Left lung (tissue), 14 donors: ENCODE measurements at places on chromosomes 5 and 9.

DNA sequence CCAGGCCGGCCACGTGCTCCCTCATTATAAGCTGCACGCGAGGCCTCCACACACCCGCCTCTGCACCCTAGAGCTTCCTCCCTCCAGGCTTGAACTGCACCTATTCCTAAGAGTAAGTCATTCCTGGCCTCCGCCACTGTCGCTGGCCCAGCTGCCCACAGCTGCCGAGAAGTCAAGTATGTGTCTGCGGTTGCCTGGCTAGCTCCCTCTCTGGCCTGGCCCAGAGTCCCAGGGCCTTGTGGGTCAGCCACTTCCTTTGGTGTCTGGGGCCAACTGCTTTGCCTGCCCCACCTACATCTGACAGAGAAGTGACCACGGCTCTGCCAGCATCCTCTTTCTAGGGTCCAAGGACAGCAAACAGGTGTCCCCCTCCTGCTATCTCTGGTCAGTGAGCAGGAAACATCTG, 18.3 kb downstream of the ABO start:
- DNase-seq, result no peak

DNA sequence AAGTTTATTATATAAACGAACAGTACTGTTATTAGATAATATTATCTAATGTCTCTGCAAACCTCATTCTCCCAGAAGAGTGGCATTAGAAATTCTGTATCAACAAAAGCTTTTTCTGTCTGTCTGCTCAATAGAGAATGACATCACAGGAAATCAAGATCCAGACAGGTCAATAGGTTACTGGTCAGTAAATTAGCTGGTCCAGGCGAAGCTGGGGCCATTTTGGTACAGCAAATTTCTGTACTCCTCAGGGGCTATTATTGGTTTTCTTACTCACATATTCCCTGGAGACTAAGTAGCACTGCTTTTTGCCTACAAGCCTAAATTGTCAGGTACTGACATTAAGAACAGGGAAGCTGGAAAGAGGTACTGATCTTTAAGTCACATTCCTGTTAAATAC, 80.5 kb downstream of the PLPP1 start:
- no peak for DNase-seq

DNA sequence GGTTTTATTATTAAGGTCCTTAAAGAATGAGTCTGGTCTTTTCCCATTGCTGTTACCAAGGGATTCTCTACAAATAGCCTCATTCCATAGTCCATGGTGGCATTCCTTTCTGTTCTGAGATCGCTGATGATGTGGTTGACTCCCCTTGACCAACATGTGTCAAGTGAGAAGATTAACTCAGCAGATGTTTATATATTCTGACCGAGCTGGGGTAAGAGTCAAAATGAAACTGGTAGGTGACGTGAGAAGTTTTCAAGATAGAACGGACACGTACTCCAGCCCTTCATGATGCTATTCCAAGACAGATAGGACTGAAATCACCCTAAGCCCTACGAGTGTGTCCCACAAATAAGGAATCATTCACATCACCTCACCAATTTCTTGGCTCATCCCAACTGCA, 155.5 kb upstream of the WWC1 start:
- no peak for DNase-seq

DNA sequence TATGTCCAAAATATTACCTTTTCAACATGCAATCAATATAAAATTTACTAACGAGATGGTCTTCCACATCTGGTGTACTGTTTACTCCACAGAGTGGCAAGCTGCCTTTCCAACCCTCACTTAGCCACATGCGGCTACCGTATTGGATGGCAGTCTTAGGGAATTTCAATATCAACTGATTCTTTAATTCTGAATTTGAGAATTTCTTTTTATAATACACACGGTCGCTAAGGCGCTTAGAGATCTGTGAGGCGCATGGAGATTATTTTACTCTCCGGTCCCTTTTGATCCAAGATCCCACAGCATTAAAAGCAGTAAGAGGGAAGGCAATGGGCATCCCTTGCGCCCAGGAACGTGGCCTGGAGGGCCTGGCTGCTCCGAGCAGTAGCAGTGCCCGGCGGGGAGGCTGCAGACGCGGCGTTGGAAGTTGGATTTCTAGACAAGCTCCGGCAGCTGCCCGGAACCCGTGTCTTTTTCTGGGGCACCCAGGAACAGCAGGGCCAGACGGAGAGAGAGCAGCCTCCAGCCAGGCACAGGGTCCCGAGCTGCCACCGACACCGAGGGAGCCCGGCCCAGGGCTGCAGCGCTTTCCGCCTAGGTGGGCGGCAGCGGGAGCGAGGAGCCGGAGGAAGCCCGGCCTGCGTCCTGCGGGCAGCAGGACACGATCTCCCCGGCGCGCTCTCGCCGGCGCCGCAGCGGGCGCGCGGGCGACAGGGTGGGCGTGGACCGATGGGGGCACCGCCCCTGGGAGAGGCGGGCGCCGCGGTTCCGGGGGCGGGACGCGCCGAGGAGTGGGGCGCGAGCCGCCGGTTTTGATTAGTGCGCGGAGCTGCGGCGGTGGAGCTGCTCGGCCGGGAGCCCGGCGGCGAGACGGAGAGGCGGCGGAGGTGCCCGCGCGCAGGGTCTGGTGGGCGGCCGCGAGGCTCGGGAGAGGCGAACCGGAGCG, at the start of gene UGCG:
UGCG (plus strand) TSS at position 819 of the 946 bp plus-strand sequence. CDS start 402 bp downstream, outside the sequence.
- DNase-seq, result peak; percentile 96

GRCh38 chr5:119385136-119385535, 29.3 kb downstream of the TNFAIP8 start:
- no peak for DNase-seq

- no peak for DNase-seq
These were observed 215.5 kb upstream of the RORB start for GRCh38 chr9:74281674-74282073.

- DNase-seq, result no peak
These were observed 16.6 kb downstream of the TENT2 start for GRCh38 chr5:79628811-79629210.

GRCh38 chr5:149028984-149029383, 33.9 kb downstream of the SH3TC2 start:
- no peak for DNase-seq

GRCh38 chr5:136115183-136115865, 17.3 kb upstream of the SMAD5 start:
- DNase-seq, result no peak

DNA sequence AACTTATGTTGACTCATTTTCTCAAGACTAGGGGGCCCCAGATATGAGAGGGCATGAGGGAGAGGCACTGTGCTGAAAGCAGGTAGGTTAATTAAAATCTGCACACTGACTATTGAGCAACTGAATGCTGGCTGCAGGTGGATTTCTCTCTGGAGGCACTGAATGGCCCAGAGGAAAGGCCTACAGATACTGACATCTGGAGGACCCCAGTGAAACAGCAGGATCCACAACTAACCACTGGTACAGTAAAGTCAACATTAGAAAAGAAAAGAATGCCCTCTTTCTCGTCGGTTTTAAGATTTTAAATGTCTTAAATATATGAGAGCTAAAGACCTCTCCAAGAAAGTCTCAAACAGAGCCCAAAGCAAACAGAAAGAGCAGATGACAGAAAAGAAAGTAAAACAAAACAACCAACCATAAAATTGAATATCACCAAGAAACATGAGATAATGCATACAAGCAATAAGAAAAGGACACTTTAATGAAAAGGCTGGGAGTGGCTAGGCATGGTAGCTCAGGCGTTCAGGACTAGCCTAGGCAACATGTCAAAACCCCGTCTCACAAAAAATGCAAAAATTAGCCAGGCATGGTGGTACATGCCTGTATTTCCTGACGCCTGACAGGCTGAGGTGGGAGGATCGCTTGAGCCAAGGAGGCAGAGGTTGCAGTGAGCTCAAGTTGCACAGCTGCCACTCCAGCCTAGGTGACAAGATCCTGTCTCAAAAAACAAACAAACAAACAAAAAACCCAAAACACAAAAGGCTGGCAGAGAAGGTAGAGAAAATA, 43.3 kb downstream of the PUM3 start:
- no peak for DNase-seq

DNA sequence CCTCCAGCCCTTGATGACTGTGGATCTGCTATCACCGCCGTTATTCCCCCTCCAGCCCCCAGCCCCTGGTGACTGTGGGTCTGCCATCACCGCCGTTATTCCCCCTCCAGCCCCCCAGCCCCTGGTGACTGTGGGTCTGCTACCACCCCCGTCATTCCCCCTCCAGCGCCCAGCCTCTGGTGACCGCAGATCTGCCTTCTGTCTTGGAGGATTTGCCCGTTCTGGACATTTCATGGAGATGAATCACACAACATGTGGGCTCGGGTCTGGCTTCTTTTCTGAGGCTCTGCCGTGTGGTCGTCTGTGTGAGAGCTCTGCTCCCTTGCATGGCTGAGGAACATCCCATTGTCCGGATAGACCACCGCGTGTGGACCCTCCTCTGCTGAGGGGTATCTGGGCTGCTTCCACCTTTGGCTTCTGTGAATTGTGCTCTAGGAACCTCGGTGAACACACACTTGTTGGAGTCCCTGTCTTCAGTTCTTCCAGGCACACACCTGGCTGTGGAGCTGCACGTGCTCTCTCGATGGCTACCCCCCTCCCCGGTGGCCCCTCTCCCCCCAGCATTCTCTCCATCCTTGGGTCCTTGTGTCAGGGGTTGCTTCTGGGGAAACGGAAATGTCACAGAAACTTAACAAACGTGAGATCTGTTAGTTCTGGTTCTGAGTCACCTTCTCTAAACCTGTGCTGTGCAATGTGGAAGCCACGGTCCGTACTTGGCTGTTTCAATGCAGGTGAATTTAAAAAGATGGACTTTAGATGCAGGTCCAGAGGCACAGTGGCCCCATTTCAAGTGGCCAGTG, 105.3 kb upstream of the COL5A1 start:
- DNase-seq, result peak; percentile 34

- no peak for DNase-seq
These were observed 84.5 kb upstream of the RAI14 start for GRCh38 chr5:34571677-34572041.

- no peak for DNase-seq
These were observed 41.5 kb downstream of the DCP2 start for GRCh38 chr5:113017881-113018635.

GRCh38 chr5:134370311-134370870, 978 bp upstream of the UBE2B start:
- no peak for DNase-seq

DNA sequence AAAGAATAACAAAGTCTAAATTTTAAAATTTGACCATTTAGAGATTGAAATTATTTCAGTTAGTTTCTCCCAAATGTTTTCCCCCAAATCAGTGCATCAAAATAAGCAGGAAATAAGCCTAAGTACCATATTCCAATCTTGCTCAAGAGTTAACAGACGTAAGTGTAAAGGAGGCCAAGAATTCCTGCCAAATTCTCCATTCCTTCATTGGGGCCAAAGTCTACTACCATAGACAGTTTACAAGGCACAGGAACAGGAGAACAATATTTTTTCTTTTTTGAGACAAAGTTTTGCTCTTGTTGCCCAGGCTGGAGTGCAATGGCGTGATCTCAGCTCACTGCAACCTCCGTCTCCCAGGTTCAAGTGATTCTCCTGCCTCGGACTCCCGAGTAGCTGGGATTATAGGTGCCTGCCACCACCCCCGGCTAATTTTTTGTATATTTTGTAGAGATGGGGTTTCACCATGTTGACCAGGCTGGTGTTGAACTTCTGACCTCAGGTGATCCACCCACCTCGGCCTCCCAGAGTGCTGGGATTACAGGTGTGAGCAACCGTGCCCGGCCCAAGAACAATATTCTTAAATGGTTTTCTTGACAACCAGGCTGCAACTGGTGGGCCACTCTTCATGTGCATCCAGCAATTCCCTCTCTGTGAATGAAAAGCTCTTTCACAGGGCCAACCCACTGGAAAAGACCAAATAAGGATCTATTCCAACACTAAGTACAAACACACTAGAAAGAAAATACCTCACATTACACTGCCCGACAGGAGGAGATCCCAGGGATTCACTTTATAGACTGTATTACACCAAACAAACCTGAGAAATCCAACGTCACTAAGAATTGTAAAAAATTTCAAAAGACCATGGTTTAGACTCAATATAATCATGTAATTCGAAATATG, 127.7 kb downstream of the MAPKAP1 start:
- DNase-seq, result no peak

DNA sequence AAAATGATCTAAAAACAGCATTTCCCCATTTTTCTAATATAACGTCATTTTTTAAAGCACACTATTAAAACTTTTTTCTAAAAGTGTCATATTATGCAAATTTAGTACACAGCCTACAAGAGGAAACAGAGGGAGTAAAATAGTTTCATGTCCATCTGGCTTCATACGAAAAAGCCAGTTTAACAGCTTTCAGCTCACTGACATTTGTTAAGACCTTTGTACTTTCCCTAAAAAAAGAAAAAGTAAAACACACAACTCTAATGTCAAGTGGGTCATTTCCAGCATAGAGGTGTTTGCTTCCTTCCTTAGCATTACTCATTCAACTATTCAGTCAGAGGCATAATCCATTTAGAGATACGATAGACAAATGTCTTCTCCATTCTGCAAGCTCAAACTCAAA, 49.4 kb downstream of the ABHD17B start:
- no peak for DNase-seq

DNA sequence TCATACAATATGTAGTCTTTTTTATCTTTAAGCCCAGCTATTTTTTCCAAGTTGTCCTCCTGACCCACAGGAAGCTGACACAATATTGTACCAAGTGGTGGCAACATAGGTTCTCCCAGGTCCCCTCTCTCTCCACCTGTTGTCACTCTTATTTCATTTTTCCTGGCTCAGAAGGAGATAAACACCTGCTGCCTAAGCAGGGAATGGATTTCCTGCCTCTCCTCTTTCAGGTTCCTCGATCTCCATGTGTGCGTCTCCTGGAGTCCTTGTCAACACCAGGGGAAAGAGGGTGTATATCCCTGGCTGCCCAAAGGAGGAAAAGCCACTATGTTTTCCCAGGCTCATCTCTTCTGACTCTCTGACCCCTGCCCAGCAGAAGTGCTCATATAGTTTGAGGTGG, 81.8 kb upstream of the KLF9 start:
- DNase-seq, result no peak

GRCh38 chr9:108972626-108973209, 38.5 kb downstream of the ABITRAM start:
- no peak for DNase-seq

- no peak for DNase-seq
These were observed 80.6 kb downstream of the MYO10 start for GRCh38 chr5:16855485-16855884.

GRCh38 chr9:109908459-109909390, 128.7 kb downstream of the PALM2AKAP2 start:
- DNase-seq, result no peak

GRCh38 chr5:94161801-94162200, 420.4 kb upstream of the POU5F2 start:
- DNase-seq, result no peak

DNA sequence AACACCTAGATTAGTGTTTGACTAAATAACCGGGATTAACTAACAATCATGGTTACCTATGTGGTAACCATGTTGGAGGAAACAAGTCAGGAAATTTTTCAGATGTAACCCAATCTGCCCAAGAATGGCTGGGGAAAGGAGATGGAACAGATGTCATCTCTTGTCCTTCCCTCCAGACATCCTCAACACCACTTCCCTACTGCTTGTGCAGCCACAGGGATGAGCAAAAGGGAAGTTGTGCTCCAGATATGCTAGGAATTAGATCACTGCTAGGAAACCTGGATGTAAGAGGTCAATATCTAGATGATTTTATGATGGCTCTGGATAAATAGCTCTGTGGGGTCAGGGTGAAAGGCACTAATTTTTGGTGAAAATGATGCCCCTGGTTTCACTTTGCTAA, 61.3 kb upstream of the ELL2 start:
- DNase-seq, result no peak

- peak; percentile 75 for DNase-seq
These were observed 14.4 kb downstream of the SH3PXD2B start for GRCh38 chr5:172439785-172440477.

GRCh38 chr9:119185298-119185697, 183.9 kb downstream of the BRINP1 start:
- DNase-seq, result no peak
